ENCODE measurements at places on chromosomes 2 and 18.
A peak's percentile ranks its signal among the peaks of the same experiment; 100 is the strongest.

- no peaks in the 10 kb centered on the region for H3K36me3 ChIP-seq
- H3K27me3 ChIP-seq, result no peaks in the 10 kb centered on the region
- no peaks in the 10 kb centered on the region for H3K4me1 ChIP-seq
- no peak for DNase-seq
Measured at GRCh38 chr2:210376694-210377093, 61.7 kb upstream of the MYL1 start.

DNA sequence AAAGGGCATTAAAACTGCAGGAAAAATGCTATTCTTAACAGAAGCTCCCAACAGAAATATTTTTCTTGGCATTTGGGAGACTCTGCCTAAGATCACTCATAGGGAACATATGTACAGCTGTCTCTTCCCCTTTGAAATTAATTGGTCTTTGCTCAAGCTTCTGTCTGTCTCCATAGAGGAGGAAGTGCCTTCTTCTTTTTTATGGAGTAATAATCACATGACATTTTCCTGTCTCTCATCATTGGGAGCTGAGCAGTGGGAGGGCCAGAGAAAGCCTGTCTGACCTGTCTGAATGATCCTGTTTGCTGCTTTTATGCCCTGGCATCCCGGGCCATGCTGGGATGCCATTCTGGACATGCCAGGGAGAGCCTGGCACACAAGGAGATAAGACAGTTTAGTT is 145.6 kb downstream of the AQP4 start:
- H3K27ac ChIP-seq, result no peak overlapping the region
- no peaks in the 10 kb centered on the region for H3K27me3 ChIP-seq
- H3K4me1 ChIP-seq, result no peaks in the 10 kb centered on the region
- H3K4me3 ChIP-seq, result no peak overlapping the region

DNA sequence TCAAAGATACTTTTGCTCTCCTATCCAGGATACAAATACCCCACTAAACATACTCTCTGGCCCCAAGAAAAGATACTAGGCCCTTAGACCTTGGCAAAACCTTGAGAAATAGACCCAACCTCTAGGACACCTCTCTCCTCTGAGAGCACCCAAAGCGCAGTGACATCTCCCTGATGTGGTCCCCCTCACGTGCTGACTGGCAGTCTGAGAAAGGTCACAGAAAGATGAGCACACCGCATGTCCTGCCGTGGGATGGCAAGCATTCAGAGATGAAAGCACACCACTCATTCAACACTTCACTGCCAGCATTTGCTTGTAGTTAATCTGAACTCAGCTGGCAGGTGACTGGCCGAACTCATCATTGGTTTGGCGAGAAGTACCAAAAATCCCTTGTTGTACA is 6.1 kb upstream of the TBC1D8 start:
- no peak overlapping the region for H3K4me3 ChIP-seq
- no peak overlapping the region for H3K27ac ChIP-seq
- DNase-seq, result no peak
- peaks cover 27% of the 10 kb centered on the region for H3K4me1 ChIP-seq
- H3K27me3 ChIP-seq, result no peaks in the 10 kb centered on the region

DNA sequence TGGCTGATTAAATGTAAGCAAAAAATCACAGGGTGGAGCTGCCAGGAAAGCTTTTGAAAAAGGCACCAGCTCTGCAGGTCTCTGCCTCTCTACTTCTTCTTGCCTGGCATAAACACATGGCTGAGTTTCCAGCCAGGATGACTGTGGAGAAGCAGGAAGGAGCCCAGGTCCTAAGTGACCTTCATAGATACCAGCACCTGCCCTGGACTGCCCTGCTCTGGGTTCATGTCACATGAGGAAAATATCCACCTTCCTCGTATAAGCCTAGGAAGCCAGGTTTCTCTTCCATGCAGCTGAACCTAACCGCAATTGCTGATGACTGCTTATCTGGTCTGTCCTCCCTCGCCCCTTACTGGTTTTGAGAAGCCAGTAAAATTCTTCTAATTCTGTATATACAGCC is 47.8 kb upstream of the CREB1 start:
- H3K4me3 ChIP-seq, result no peak overlapping the region
- no peak for DNase-seq
- peak overlapping the region; percentile 78 for H3K27ac ChIP-seq
- peaks cover 20% of the 10 kb centered on the region for H3K4me1 ChIP-seq
- no peaks in the 10 kb centered on the region for H3K36me3 ChIP-seq

GRCh38 chr18:68721681-68722583 is 7.0 kb upstream of the TMX3 start:
- H3K27ac ChIP-seq, result peak overlapping the region; percentile 83
- DNase-seq, result no peak
- H3K27me3 ChIP-seq, result no peaks in the 10 kb centered on the region
- H3K36me3 ChIP-seq, result no peaks in the 10 kb centered on the region

DNA sequence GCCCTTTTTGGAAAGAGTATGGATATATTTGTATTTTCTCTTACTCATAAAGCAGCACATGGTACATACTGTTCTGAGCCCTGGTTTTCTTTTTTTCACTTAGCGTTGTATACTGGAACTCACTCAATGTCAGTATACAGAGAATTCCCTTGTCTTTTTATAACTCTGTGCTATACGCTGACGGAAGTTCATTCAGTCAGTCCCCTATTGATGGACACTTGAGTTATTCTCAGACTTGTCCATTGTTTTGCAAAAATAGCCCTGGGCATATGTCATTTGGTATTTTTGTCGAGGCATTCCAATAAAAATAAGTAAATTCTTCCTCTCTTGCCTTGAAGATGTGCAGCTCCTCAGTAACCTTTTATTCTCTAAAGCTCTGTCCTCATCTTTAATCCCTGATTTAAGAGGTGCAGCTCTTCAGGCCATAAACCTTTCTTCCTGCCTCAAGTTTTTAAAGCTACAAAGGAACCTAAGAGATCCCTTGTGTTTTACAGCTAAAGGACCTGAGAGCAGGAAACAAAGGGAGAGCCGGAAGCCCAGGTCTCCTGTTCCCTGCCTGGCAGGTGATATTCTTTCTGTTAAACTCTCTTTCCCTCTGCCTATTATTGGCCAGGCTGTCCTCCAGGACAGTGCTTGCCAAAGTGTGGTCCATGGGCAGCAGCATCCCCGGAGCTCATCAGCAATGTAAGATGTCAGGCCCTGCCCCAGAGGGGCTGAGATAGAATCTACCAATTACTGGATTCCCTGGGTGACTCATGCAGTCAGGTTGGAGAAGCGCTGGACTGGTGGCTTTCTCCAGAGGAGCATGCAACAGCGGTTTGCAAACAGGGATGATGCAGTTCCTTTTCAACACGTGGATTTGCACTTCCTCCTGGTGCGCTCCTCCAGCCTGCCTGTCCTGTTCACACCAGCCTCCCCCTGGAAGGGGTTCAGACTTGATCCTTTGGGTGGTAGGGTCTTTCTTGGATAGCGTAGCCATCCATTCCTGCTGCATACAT is 158.0 kb downstream of the NEDD4L start:
- no peak for DNase-seq
- no peaks in the 10 kb centered on the region for H3K27me3 ChIP-seq
- no peaks in the 10 kb centered on the region for H3K36me3 ChIP-seq
- H3K27ac ChIP-seq, result peak overlapping the region; percentile 38

DNA sequence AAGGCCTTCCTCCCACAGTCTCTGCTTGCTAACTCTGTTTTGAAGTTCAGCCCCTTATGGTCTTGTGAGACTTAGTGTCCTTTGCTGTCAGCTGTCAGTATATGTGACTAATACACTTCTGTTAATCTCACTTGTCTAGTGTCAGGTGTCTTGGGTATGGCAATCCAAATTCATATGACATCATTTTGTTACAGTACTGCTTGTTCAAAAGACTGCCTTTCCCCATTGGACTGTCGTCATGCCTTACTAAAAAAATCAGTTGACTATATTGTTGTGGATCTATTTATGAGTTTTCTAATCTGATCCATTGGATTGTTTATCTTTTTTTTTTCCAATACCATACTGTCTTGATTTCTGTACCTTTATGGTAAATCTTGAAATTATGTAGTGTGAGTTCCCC is 611.4 kb upstream of the HS6ST1 start:
- no peaks in the 10 kb centered on the region for H3K27me3 ChIP-seq
- H3K27ac ChIP-seq, result no peak overlapping the region
- no peaks in the 10 kb centered on the region for H3K4me1 ChIP-seq
- no peaks in the 10 kb centered on the region for H3K36me3 ChIP-seq

- no peak for DNase-seq
- no peaks in the 10 kb centered on the region for H3K4me1 ChIP-seq
Measured at GRCh38 chr2:37720533-37721200, 49.2 kb upstream of the CDC42EP3 start.

DNA sequence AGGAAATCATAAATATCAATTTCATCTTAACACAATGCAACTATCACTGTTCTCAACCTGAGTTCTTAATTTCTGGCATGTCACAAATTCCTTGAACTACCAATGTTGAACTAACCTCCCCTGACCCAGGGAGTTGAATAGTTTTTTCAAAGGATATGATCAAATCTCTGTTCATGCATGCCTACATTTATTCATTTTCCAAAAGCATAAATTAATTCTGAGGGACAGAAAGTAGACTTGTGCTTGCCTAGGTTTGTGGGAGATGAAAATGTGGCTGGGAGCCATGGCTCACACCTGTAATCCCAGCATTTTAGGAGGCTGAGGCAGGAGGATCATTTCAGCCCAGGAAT is 175.7 kb downstream of the TGIF1 start:
- DNase-seq, result no peak
- peaks cover 26% of the 10 kb centered on the region for H3K4me1 ChIP-seq
- H3K36me3 ChIP-seq, result no peaks in the 10 kb centered on the region
- H3K27me3 ChIP-seq, result no peaks in the 10 kb centered on the region
- no peak overlapping the region for H3K4me3 ChIP-seq

- H3K4me3 ChIP-seq, result no peak overlapping the region
- H3K4me1 ChIP-seq, result no peaks in the 10 kb centered on the region
- H3K36me3 ChIP-seq, result no peaks in the 10 kb centered on the region
- no peak for DNase-seq
- H3K27ac ChIP-seq, result no peak overlapping the region
Measured at GRCh38 chr2:6806604-6807003, 59.1 kb downstream of the CMPK2 start.

DNA sequence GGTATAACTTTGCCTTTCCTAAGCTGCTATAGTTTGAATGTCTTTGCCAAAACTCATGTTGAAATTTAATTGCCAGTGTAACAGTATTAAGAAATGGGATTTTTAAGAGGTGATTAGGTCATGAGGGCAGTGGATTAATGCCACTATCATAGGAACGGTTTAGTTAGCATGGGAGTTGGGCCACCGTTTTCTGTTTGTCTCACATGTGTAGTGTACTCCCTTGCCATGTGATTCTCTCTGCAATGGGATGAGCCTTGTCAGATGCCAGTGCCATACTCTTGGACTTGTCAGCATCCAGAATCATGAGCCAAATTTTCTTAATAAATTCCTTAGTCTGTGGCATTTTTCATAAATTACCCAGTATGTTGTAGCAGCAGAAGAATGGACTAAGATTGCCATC is 388.9 kb upstream of the RGPD4 start:
- H3K4me3 ChIP-seq, result no peak overlapping the region
- no peaks in the 10 kb centered on the region for H3K4me1 ChIP-seq
- no peaks in the 10 kb centered on the region for H3K36me3 ChIP-seq
- no peaks in the 10 kb centered on the region for H3K27me3 ChIP-seq

DNA sequence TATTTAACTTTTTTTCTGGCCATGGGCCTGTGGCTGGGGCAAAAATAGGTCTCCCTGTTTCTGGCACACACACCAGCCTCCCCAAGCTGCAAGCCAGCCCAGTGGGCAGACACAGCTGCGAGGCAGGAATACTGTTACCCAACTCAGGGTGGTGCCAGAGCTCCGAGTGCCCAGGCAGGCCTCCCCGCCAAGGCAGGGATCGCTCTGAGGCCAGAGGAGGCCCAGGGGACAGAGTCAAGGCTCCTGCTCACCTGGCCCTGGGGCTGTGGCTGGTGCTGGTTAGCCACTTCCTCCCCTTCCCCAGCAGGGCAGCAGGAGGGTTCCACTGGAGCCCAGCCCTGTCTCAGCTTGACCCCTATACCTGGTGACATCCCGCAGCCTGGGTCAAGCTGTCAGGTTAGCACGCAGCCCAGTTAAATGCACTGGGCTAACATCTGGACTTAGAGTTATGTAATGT is 67.1 kb upstream of the EPAS1 start:
- DNase-seq, result peak; percentile 69
- peak overlapping the region; percentile 3 for H3K27ac ChIP-seq
- peaks cover 16% of the 10 kb centered on the region for H3K4me1 ChIP-seq
- H3K27me3 ChIP-seq, result no peaks in the 10 kb centered on the region
- no peak overlapping the region for H3K4me3 ChIP-seq

Data from heart left ventricle (tissue), 16 donors.